Small intestine (tissue), 16 donors: ENCODE measurements at places on chromosomes 3 and 15. TPM values are rescaled to one million over a fixed set of nuclear protein-coding genes. Genes with fewer than 3 reads are reported as not detected.
A peak's percentile ranks its signal among the peaks of the same experiment; 100 is the strongest.

GRCh38 chr15:58228718-58229117 lies 90.5 kb downstream of the AQP9 start:
- DNase-seq, result no peak

GRCh38 chr3:130918328-130918727 lies 24.4 kb downstream of the ATP2C1 start:
- DNase-seq, result no peak

- peak; percentile 92 for DNase-seq
These were observed 30.1 kb upstream of the NRROS start for GRCh38 chr3:196609343-196609775.

DNA sequence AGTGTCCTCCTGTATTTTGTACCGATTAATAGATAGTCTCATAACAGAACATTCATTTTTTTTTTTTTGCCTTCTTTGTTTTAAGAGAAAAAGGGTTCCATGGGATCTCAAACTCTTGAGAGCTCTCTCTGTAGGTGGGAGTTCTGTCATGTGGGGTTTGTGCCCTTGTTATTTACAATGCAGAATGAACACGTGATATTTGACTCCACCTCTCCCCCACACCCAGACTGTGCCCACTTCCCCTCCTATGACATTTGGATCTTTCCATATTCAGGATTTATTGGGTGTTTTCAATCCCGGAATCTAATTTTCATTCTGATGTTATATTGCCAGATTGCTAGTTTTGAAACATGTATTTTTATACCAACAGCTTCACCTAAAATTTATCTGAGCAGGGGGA lies 49.5 kb downstream of the ARPP21 start:
- DNase-seq, result no peak

DNA sequence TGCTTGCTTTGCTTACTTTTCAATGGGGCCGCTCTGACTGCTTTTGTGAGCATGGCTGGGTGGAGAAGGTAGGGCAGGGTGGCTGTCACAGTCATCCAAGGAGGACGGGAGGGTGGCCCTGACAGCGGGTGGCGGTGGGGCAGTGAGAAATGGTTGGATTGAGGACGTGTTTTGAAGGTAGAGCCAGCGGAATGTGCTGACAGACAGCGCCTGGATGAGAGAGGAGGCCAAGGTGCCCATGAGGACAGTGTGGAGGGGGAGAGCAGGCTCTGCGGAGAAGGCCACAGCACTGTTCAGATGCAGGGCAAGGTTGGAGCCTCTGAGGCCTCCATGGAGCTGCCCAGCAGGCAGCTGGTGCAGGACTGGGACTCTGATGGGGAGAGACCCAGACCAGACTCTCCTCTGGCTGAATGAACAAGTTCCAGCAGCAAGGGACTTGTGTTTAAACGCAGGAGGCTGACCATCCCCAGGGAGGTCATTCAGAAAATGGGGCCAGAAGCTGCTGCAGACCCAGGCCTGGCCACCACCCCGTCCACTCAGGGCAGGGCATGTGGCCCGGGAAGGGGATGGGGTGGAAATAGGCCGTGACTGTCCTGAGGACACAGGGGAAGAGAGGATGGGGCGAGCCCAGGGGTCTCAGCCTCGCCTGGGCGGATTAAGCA lies 120.3 kb upstream of the PRR20G start:
- DNase-seq, result no peak

MORC1 gene
- not detected for polyA plus RNA-seq
